ENCODE measurements at places on chromosomes 5 and 9. TPM values are rescaled to one million over a fixed set of nuclear protein-coding genes. Genes with fewer than 3 reads are reported as not detected.

Gene HTR1A
- total RNA-seq = not detected

Gene ENTPD8
- 0.12 TPM for total RNA-seq

Gene PKD2L2
- not detected for total RNA-seq

Gene RNF183
- not detected for total RNA-seq

Gene TMEM174
- not detected for total RNA-seq

Gene AGTPBP1
- total RNA-seq = 42.4 TPM

Gene CRHBP
- total RNA-seq = 0.20 TPM

Gene SEMA6A
- total RNA-seq = 30.0 TPM
